ENCODE measurements at places on chromosomes 7 and 10. TPM values are rescaled to one million over a fixed set of nuclear protein-coding genes. Genes with fewer than 3 reads are reported as not detected.

BPGM gene
- 16.3 TPM for total RNA-seq

LFNG gene
- total RNA-seq: 25.4 TPM

ZNF438 gene
- 1.7 TPM for total RNA-seq

TBXAS1 gene
- total RNA-seq: 14.3 TPM

PRSS1 gene
- total RNA-seq: not detected

SPAM1 gene
- not detected for total RNA-seq

LBX1 gene
- total RNA-seq: not detected

AP1S1 gene
- 154 TPM for total RNA-seq

DNAJB12 gene
- 33.6 TPM for total RNA-seq

SEMA4G gene
- total RNA-seq: 9.3 TPM

ZNF487 gene
- total RNA-seq: 7.1 TPM

MLXIPL gene
- 1.4 TPM for total RNA-seq

LOXL4 gene
- 1.4 TPM for total RNA-seq

RFC2 gene
- total RNA-seq: 60.7 TPM

ZNF775 gene
- 5.2 TPM for total RNA-seq

ABHD11 gene
- total RNA-seq: 27.6 TPM
